ENCODE measurements at places on chromosomes 6 and 20. TPM values are rescaled to one million over a fixed set of nuclear protein-coding genes. Genes with fewer than 3 reads are reported as not detected.

The PGM3 gene
- 74.8 TPM for total RNA-seq

The EDN3 gene
- total RNA-seq: not detected

The C6orf163 gene
- 2.5 TPM for total RNA-seq

The GJA10 gene
- not detected for total RNA-seq

The SLC22A2 gene
- not detected for total RNA-seq

DNA sequence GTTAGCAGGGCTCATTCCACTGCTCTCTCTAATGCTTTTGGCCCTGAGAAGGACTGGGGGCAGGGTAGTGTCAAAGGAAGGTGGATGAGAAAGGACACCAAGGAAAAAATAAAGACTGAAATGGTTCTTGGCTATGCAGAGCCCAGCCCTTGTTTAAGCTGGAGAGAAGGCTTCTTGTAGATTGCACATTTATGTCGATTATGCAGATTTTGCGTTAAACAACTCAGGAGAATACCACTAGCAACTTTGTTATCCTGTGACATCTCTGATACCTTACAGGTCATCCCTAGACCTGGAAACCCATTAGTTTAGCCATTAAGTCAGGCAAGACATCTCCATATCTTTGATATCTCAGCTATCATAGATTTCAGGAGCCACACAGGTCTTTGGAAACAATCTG is 11.1 kb upstream of the IL17F start:
- no peak for DNase-seq
- no peak overlapping the region for H3K4me3 ChIP-seq
- no peaks in the 10 kb centered on the region for H3K4me1 ChIP-seq
- H3K27ac ChIP-seq: no peak overlapping the region

DNA sequence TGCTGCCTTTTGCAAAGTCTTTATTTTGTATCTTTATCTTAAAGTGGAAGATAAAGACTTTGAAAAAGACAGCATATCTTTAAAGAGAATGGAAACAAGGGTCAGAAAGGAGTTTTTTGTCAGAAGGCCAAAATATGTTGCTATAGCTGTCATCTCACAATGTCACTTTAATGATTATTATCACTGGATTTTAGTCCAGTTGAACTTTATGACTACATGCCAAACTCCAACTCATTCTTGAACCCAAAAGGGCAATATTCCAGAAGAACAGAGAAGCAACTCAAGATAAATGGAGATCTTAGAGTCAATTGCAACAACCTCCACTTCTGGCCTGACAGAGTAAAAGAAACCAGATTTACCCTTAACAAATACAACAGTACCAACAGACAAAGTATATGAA is 47.3 kb upstream of the CLIC5 start:
- H3K4me1 ChIP-seq: no peaks in the 10 kb centered on the region
- DNase-seq: no peak
- H3K27me3 ChIP-seq: peaks cover 4% of the 10 kb centered on the region
- H3K4me3 ChIP-seq: no peak overlapping the region

GRCh38 chr6:162899148-162899547 is 171.4 kb downstream of the PACRG start:
- no peak overlapping the region for H3K4me3 ChIP-seq
- no peak overlapping the region for H3K27ac ChIP-seq

- no peaks in the 10 kb centered on the region for H3K36me3 ChIP-seq
- DNase-seq: no peak
- no peaks in the 10 kb centered on the region for H3K27me3 ChIP-seq
- no peak overlapping the region for H3K27ac ChIP-seq
- H3K4me3 ChIP-seq: no peak overlapping the region
Observed at GRCh38 chr20:57716901-57717300, 7.1 kb upstream of the PMEPA1 start.

GRCh38 chr6:42925248-42925857 is 3.9 kb upstream of the CNPY3 start:
- H3K36me3 ChIP-seq: no peaks in the 10 kb centered on the region
- no peaks in the 10 kb centered on the region for H3K27me3 ChIP-seq
- H3K4me3 ChIP-seq: no peak overlapping the region
- H3K4me1 ChIP-seq: peaks cover 13% of the 10 kb centered on the region
- DNase-seq: no peak

- no peak overlapping the region for H3K27ac ChIP-seq
- no peak for DNase-seq
- H3K27me3 ChIP-seq: no peaks in the 10 kb centered on the region
Observed at GRCh38 chr6:81890846-81891245, 138.4 kb upstream of the TENT5A start.

GRCh38 chr6:33416386-33417127 is 1.4 kb downstream of the CUTA start:
- H3K27ac ChIP-seq: no peak overlapping the region
- H3K27me3 ChIP-seq: peaks cover 3% of the 10 kb centered on the region
- DNase-seq: no peak
- H3K4me3 ChIP-seq: peak overlapping the region; percentile 63
- no peaks in the 10 kb centered on the region for H3K36me3 ChIP-seq

DNA sequence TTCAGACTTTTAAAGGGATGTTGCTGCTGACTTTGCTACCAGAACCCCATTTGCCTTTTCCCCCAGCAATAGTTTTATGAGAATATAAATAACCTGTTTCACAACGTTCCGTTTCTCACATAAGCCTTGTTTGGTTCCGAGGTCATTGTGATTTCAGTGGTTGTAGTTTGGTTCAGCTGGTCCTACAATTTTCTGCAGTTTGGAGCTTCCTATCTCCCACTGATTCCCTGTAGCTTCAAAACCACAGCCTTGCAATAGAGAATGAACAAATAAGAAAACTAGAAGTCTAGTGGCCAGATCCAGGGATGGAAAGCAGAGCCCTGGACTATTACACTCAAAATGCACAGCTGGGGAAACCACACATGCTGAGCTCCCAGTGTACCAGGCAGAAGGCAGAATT is 24.1 kb upstream of the SH3BGRL2 start:
- no peak overlapping the region for H3K27ac ChIP-seq
- DNase-seq: no peak
- no peaks in the 10 kb centered on the region for H3K36me3 ChIP-seq
- H3K4me3 ChIP-seq: no peak overlapping the region
- H3K27me3 ChIP-seq: no peaks in the 10 kb centered on the region
- H3K4me1 ChIP-seq: no peaks in the 10 kb centered on the region

DNA sequence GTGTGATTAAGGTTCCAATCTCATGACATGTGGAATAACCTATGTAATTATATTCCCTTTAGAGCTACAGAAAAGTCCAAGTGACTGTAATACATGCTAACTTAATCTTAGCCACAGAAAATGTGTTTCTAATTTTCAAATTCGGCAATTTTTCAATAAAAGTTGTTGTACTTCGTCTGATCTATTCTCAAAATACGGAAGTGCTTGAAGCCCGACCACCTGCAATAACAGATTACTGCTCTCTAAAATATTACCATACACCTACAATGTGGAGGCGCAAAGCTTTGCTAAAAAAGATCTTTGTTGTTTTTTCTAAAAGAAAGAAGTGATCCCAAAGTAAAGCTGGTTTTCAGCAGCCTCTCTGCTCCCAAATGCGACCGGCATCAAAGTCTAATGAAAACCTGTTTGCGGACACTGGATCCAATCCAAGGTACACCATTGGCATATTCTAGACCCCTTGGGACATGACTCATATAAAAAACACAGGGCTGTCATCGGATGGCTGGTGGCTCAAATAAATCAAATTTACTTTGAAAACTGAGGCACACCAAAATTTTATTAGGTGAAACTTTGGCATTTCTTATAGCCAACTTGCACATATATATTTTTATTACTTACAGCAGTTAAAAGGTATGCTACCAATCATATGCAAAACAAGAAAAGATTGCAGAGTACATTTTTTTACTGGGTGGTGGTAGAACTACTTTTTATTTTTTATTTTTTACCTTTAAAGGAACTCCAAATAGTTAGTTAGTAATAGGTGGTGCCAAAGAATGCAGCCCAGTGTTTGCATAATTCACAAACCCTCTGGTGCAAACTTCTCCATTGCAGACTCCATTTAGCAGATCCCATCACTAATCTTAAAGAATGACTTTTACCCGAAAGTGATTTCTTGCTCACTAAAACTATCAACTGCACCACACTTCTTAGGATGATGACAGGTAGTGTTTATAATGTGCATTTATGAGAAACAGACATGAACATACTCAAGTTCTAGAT is 118.7 kb upstream of the TBX18 start:
- H3K36me3 ChIP-seq: no peaks in the 10 kb centered on the region
- peak; percentile 16 for DNase-seq
- no peak overlapping the region for H3K27ac ChIP-seq
- H3K4me3 ChIP-seq: no peak overlapping the region
- H3K27me3 ChIP-seq: no peaks in the 10 kb centered on the region

DNA sequence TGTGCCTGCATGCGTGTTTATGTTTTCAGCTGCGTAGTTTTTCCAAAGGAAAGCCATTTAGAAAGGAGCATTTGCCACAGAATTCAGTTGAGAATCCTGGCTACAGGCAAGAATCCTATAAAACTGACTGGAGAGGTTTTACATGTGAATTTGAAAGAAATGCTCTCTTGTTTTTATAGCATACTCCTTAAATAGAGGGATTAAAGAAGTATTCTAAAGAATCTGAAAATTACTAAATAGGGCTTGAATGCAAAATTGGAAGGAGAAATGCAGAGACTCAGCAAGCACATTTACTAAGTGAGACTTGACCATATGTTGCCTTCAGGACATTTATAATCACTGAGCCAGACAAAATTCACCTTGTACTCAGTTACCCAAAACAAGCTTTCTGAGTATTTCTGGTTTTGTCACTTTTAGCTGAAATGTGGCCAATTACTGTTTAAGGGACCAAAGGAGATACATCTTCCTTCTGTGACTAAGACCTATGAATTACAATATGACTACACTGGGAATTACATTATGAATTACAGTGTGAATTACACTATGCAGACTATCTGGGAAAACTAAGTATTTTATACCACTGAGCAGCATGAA is 107.4 kb upstream of the ASCC3 start:
- no peak for DNase-seq
- H3K4me3 ChIP-seq: no peak overlapping the region
- H3K27me3 ChIP-seq: no peaks in the 10 kb centered on the region
- H3K27ac ChIP-seq: no peak overlapping the region
- no peaks in the 10 kb centered on the region for H3K36me3 ChIP-seq

GRCh38 chr20:4795394-4795793 is 73.7 kb downstream of the PRND start:
- H3K27ac ChIP-seq: no peak overlapping the region
- H3K4me3 ChIP-seq: no peak overlapping the region
- H3K4me1 ChIP-seq: peaks cover 5% of the 10 kb centered on the region
- no peaks in the 10 kb centered on the region for H3K27me3 ChIP-seq
- H3K36me3 ChIP-seq: no peaks in the 10 kb centered on the region
- DNase-seq: peak; percentile 52

DNA sequence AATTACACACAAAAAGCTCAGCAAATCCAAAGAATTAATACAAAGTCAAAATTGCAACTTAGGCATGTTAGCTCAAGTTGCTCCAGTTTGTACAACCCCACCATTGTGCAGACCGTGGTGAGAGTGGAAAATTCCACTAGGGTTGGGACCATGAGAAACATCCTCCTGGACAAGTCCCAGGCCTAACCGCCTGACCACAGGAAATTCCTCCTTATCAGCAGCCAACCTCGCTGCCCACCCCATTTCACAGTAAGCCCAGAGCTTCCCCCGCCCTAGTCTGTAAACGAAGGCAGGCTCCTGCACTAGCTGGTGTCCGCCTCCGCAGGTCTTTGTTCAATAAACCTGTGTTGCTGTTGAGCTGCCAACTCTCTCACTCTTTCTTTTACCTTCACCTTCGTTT is 1023.3 kb downstream of the EYS start:
- peak overlapping the region; percentile 24 for H3K27ac ChIP-seq
- no peaks in the 10 kb centered on the region for H3K36me3 ChIP-seq
- H3K4me3 ChIP-seq: no peak overlapping the region
- H3K4me1 ChIP-seq: peaks cover 3% of the 10 kb centered on the region
